ENCODE measurements at places on chromosomes 7 and 10.

DNA sequence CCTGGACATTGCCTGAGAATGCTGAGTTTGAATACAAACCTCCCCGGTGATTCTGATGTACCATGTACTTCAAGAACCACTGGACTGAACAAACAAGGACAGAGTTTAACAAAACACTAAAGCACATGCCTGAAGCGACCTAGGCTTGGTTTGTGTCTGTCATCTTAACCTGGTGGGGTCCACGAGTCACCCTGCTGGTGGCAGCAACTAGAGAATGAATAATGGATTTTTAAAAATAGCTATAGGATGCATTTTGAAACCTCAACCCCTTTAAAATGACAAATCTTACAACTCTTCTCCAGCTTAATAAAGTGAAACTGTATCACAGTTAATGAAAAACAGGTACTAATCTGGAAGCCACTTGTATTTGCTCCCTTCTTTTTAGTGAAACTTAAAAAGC is 25.2 kb downstream of the CDHR3 start:
- H3K4me1 ChIP-seq = peaks cover 4% of the 10 kb centered on the region
- no peaks in the 10 kb centered on the region for H3K27me3 ChIP-seq
- no peaks in the 10 kb centered on the region for H3K36me3 ChIP-seq
- H3K4me3 ChIP-seq = no peak overlapping the region
- DNase-seq = no peak
- no peak overlapping the region for H3K27ac ChIP-seq

DNA sequence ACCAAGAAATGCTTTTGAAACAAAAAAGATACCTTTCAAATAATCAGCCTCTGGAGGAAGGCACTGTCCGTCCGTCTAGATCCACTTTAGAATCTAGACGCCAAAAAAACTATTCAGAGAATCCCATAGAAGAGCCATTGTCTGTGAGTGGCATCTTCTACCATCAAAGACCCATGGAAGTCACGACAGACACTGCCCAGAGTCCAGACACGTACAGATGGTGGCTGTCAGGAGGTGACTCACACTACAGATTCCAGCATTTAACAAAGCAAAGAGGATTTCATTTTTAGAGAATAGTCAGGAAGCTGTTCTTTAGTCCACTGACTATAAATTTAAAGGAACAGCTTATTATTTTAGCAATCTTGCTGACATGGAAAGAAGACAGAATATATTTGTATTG is 11.7 kb downstream of the C1QL3 start:
- no peak for DNase-seq
- no peak overlapping the region for H3K4me3 ChIP-seq
- H3K4me1 ChIP-seq = no peaks in the 10 kb centered on the region
- H3K36me3 ChIP-seq = no peaks in the 10 kb centered on the region
- no peak overlapping the region for H3K27ac ChIP-seq
- no peaks in the 10 kb centered on the region for H3K27me3 ChIP-seq

- DNase-seq = no peak
- no peaks in the 10 kb centered on the region for H3K4me1 ChIP-seq
- H3K36me3 ChIP-seq = no peaks in the 10 kb centered on the region
- H3K27me3 ChIP-seq = no peaks in the 10 kb centered on the region
- H3K27ac ChIP-seq = peak overlapping the region; percentile 88
These were observed 210.1 kb downstream of the JCAD start for GRCh38 chr10:29849126-29849833.

DNA sequence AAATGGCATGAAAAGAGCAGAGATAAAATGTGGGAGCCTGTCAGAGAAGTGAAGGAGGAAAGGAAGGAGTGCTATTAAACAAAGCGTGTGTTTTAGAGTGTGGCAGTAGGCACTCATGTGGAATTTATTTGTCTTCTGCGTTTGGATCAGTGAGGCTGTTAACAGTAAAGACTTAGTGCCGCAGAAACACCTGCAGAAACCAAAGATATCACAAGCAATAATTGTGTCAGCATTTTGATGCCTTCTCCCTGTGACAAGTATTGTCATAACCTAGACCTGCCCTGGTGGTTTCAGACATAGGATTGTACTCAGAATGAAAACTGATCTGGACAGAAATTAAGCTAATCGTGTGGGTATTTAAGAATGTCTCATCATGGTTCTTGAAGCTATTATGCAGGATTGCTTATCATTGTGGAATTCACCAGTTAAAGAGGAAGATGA is 191.0 kb downstream of the CAMK1D start:
- no peak overlapping the region for H3K4me3 ChIP-seq
- no peak overlapping the region for H3K27ac ChIP-seq
- no peaks in the 10 kb centered on the region for H3K36me3 ChIP-seq
- no peaks in the 10 kb centered on the region for H3K27me3 ChIP-seq

GRCh38 chr7:68813551-68814080 is 784.7 kb upstream of the AUTS2 start:
- no peaks in the 10 kb centered on the region for H3K27me3 ChIP-seq
- DNase-seq = no peak
- no peaks in the 10 kb centered on the region for H3K4me1 ChIP-seq
- no peaks in the 10 kb centered on the region for H3K36me3 ChIP-seq
- H3K27ac ChIP-seq = no peak overlapping the region
- H3K4me3 ChIP-seq = no peak overlapping the region

GRCh38 chr7:29968683-29969395 is 20.8 kb downstream of the SCRN1 start:
- H3K27ac ChIP-seq = no peak overlapping the region
- no peak for DNase-seq
- no peaks in the 10 kb centered on the region for H3K36me3 ChIP-seq

DNA sequence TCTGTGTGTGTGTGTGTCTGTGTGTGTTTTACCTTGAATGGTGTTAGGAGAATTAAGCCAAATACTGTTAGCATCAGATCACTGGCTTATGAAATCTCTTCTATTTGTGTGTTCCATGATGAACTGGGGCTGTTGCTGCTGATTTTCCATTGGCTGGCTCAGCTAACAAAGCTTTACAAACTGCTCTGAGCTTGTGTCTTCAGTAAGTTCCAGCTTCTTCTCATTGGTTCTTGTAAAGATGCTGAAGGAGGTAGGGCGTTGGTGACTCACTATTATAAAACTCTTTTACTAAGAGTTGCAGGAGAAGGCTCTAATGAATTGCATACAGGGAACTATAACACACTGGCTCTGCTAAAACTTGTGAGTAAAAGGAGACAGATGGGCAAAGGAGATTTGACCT is 136.4 kb upstream of the PRKCQ start:
- no peaks in the 10 kb centered on the region for H3K36me3 ChIP-seq
- no peak overlapping the region for H3K27ac ChIP-seq
- no peak overlapping the region for H3K4me3 ChIP-seq
- no peaks in the 10 kb centered on the region for H3K27me3 ChIP-seq

- no peak overlapping the region for H3K4me3 ChIP-seq
- no peak overlapping the region for H3K27ac ChIP-seq
- no peaks in the 10 kb centered on the region for H3K36me3 ChIP-seq
- no peak for DNase-seq
- H3K4me1 ChIP-seq = no peaks in the 10 kb centered on the region
- no peaks in the 10 kb centered on the region for H3K27me3 ChIP-seq
These were observed 213.9 kb downstream of the NSUN6 start for GRCh38 chr10:18437486-18437885.

- no peak overlapping the region for H3K4me3 ChIP-seq
- no peaks in the 10 kb centered on the region for H3K36me3 ChIP-seq
- DNase-seq = no peak
These were observed 82.6 kb upstream of the ELMO1 start for GRCh38 chr7:37531225-37531624.

DNA sequence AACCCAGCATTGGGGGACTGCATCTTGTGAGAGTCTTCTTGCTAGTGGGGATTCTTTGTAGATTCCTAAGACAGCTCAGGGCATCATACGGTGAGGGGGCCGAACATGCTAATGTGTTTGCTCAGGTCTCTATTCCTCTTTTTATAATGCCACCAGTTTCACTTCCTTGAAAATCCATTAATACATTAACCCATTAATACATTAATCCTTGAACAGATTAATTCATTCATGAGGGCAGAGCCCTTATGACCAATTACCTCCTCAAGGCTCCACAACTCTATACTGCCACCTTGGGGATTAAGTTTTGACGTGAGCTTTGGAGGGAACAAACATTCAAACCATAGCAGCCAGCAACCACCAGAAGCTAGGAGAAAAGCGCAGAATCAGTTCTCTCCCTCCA is 67.2 kb upstream of the POT1 start:
- DNase-seq = no peak
- no peak overlapping the region for H3K27ac ChIP-seq
- H3K4me3 ChIP-seq = no peak overlapping the region
- no peaks in the 10 kb centered on the region for H3K27me3 ChIP-seq
- H3K4me1 ChIP-seq = no peaks in the 10 kb centered on the region
- no peaks in the 10 kb centered on the region for H3K36me3 ChIP-seq

DNA sequence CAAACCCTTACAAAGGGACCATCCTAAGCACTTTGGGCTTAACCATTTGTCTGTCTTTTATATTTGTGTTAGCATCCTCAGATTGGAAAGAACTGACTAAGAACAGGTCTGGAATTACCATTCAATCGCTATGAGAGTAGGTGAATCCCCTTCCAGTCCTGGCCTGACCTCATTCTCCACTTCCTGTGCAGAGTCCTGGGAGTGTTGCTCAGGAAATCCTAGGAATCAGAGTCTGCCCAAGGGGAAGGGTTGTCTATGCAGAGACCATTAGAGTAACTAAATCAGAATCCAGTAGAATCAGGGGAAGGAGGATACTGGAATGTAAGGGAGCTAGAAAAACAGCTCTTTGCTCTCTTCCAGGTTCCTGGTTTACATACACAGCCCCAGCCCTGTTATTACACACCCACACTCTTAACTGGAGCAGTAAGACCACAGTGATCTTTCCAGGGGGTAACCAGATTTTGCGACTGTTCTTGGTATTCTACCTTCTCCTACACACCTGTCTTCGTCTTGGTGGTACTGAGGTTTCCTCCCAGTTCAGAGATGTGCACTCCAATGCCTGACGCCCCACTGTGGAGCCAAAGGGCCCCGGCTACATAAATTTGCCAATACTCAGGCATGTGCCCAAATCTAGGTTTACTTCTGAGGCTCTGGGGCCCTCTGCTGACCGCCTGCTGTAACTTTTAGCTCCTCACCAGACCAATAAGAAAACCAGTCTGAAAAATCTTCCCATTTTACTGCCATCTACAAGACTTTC is 103.7 kb downstream of the RNF216 start:
- no peak overlapping the region for H3K4me3 ChIP-seq
- peak overlapping the region; percentile 74 for H3K27ac ChIP-seq
- DNase-seq = peak; percentile 61
- H3K4me1 ChIP-seq = peaks cover 22% of the 10 kb centered on the region
- H3K36me3 ChIP-seq = no peaks in the 10 kb centered on the region
- H3K27me3 ChIP-seq = no peaks in the 10 kb centered on the region

DNA sequence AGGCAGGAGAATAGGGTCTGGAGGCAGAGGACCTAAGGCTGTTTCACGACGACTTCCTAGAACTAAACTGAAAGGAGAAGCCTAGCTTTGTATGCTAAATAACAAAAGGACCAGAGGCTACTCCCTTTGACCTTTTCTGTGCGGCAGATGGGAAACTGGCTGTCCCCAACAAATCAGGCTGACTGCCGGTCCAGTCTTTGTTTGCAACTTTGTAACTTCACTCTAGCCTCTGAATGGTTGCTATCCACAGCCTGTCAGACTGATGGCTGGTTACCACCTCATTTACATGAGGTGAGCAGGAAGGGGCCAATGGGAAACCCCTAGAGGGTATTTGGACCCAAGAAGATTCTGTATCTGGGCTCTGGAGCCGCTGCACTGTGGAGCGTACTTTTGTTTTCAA is 132.6 kb upstream of the SHH start:
- no peak overlapping the region for H3K27ac ChIP-seq
- no peaks in the 10 kb centered on the region for H3K27me3 ChIP-seq
- DNase-seq = no peak

DNA sequence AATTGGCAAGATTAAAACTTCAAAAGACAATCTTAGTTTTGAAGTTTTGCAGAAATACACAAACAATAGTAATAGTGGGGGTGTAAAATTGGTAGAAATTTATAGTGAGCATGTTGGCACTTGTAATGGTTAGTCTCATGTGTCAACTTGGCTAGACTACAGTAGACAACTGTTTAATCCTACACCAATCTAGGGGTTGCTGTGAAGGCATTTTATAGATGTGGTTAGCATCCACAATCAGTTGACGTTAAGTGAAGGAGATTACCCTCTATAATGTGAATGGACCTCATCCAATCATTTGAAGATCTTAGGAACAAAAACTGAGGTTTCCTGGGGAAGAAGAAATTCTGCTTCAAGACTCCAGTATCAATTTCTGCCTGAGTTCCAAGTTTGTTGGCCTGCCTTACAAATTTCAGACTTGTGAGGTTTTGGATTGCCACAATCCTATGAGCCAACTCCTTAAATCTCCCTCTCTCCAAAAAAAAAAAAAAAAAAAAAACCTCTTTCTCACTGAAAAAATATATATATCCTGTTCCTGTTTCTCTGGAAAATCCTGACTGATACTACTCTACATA is 531.6 kb upstream of the IGFBP3 start:
- H3K27me3 ChIP-seq = no peaks in the 10 kb centered on the region
- no peak for DNase-seq
- H3K27ac ChIP-seq = no peak overlapping the region
- H3K4me3 ChIP-seq = no peak overlapping the region
- no peaks in the 10 kb centered on the region for H3K4me1 ChIP-seq

DNA sequence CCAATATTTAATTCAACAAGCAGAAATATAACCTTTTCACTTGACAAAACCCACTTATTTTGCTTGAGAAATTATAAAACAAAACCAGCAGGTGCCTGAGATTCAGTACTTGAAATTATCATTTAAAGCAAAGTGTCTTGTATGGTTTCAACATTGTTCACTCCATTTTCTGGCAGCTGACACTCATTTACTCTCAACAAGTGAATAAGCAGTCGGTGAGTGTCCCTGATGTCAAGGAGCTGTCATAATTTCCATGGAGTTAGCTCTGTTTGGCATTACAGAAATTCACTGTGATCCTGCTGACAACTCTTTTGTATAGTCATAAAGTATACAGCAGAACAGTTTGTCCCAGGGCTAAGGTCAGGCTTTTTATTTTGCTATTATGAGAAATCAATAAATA is 490.0 kb downstream of the CNTNAP2 start:
- DNase-seq = no peak
- H3K4me1 ChIP-seq = no peaks in the 10 kb centered on the region
- H3K36me3 ChIP-seq = no peaks in the 10 kb centered on the region

GRCh38 chr10:101046332-101047238 is 15.2 kb upstream of the KAZALD1 start:
- H3K4me3 ChIP-seq = no peak overlapping the region
- DNase-seq = no peak
- no peak overlapping the region for H3K27ac ChIP-seq
- H3K36me3 ChIP-seq = no peaks in the 10 kb centered on the region
- H3K27me3 ChIP-seq = peaks cover 49% of the 10 kb centered on the region

DNA sequence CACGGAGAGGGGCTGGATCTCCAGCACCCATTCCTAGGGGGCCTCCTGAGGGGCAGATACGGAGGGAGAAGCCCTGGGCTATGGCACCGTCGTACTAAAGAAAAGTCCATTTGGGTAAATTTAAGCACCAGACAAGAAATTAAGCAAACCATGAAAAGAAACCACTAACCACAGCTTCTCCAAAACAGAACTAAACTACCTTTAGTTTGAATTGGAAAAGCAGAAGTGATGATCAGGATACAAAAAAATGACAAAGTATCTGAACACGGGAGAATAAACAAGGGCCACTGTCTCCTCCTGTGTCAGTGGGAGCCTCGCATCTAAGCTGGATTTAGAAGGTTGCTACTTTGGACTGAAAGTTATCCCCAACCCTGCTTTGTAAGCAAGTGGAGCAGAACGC is 69.1 kb downstream of the DIP2C start:
- no peak overlapping the region for H3K4me3 ChIP-seq
- H3K4me1 ChIP-seq = peaks cover 49% of the 10 kb centered on the region
- no peaks in the 10 kb centered on the region for H3K36me3 ChIP-seq
- no peaks in the 10 kb centered on the region for H3K27me3 ChIP-seq
- no peak for DNase-seq
- no peak overlapping the region for H3K27ac ChIP-seq
